Uterus (tissue), 4 donors: ENCODE measurements at places on chromosomes 11 and 22.

DNA sequence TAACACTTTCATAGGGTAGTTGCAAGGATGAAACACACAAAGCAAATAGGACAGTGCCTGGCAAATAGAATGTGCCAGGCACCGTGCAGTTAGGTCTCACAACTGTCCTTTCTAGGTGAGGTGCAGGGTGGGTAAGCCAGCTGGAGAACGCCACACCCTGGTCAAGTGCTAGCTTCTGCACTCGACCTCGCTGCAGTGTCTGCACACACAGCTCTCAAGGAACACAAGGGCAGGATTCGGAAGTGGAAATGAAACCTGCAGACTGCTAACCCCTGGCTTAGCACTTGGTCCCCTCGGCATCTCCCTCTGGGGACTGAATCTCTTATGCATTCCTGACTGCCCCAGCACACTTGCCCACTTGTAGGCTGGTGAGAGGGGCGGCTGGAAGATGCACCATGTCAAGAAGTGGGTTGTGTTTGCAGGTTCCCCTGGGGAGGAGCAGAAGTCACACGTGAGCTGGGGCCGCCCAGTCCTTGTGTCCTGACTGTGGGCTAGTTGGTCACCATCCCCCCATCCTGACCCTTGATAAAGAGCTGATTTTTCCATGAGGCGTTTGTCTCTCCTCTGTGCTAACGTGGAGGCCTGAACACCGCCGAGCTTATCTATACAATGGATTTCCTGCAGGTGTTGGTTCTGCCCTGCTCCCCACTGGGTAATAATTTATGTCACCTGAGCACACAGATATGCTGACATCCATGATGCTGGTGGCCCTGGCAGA is 89.0 kb downstream of the MICAL2 start:
- peak overlapping the region; percentile 80 for H3K27ac ChIP-seq
- no peak for DNase-seq
- H3K36me3 ChIP-seq: no peaks in the 10 kb centered on the region
- H3K4me1 ChIP-seq: no peaks in the 10 kb centered on the region
- no peak overlapping the region for H3K4me3 ChIP-seq

DNA sequence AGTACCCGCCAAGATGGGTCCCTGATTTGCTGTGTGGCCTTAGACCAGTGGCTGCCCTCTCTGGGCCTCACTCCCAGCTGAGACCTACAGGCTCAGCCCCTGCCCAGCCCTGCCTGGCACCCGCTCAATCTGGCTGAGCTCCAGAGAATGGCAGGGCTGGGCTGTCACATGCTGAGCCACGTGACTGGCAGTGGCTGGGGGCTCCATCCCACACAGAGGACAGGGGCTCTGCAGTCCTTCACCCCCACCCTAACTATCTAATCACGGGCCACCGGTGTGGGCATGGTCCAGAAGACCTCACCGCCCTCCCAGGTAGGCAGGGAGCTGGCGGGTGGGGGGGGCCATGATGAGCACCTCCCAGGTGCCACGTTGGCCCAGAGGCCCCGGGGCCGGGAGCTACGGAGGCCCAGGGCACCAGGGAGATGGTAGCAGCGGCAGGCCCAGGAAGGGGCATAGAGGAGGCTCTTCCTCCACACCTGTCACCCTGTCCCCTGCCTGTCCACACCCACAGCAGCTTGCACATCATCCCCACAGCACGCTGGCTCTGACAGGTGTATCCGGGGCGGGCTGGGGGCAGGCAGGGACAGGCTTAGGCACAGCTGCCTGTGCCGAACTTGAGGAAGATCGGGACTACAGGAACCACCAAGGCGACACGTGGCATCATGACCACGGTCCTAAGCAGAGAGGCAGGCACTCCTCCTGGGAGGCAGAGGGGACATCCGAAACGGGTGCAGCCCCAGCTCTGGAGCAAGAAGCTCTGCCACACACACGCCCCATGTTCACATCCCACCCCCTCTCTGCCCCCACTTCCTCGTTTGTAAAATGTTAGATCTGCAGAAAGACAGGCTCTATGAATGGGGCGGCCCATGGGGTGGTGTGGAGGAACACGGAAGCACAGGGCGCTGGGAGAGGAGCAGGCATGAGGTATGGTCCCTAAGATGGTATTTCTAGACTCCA is 1.5 kb upstream of the ALDH3B1 start:
- no peak overlapping the region for H3K4me3 ChIP-seq
- H3K4me1 ChIP-seq: no peaks in the 10 kb centered on the region
- no peaks in the 10 kb centered on the region for H3K27me3 ChIP-seq
- no peaks in the 10 kb centered on the region for H3K36me3 ChIP-seq

DNA sequence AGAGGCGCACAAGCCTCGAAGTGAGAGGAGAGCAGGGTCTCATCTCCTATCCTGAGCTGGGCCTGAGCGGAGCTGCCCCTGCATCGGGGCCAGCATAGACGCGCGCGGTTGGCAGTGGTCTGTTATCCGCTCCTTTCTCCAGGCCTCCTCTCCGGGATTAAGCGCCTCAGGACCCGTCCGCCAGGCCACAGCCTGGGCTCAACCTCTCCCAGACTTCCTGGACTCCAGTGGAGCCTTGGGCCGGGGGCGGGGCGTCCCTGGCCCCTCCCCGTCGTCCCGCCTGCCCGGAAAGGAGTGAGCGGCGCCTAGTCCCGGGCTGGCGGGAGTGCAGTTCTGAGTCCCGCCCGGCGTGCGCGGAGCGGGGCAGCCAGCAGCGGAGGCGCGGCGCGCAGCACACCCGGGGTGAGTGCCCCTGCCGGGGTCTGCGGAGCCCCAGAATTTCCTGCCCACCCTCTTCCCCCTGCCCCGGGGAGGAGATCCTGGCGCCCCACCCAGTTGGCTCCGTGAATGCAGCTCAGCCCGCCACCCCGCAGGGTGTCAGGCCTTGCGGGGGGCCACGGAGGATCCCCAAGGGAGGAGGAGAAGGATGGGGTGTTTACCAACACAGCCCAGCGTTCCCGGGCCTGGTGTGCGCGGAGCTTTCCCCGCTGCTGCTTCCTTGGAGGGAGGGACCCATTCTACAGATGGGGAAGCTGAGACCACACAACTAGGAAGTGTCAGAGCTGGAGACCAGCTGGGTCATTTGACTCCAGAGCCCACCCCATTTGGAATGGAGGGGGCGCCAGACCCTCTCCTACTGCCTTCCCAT is at the start of gene TCIRG1:
Gene TCIRG1, plus strand, starts transcription at position 308 of the 808 bp plus-strand sequence. CDS start 2,247 bp downstream, outside the sequence.
- DNase-seq: peak; percentile 87
- peak within 1 kb of the TSS; percentile 58 for H3K4me3 ChIP-seq
- no peaks in the 10 kb centered on the region for H3K36me3 ChIP-seq
- peaks cover 5% of the 10 kb centered on the region for H3K4me1 ChIP-seq

- H3K27ac ChIP-seq: no peak overlapping the region
- no peaks in the 10 kb centered on the region for H3K4me1 ChIP-seq
- no peak for DNase-seq
- no peak overlapping the region for H3K4me3 ChIP-seq
Measured at GRCh38 chr11:70343636-70344035, 54.7 kb upstream of the CTTN start.
